ENCODE measurements at places on chromosomes 4 and X.

GRCh38 chr4:159121371-159121770, 18.5 kb downstream of the RAPGEF2 start:
- DNase-seq = no peak

DNA sequence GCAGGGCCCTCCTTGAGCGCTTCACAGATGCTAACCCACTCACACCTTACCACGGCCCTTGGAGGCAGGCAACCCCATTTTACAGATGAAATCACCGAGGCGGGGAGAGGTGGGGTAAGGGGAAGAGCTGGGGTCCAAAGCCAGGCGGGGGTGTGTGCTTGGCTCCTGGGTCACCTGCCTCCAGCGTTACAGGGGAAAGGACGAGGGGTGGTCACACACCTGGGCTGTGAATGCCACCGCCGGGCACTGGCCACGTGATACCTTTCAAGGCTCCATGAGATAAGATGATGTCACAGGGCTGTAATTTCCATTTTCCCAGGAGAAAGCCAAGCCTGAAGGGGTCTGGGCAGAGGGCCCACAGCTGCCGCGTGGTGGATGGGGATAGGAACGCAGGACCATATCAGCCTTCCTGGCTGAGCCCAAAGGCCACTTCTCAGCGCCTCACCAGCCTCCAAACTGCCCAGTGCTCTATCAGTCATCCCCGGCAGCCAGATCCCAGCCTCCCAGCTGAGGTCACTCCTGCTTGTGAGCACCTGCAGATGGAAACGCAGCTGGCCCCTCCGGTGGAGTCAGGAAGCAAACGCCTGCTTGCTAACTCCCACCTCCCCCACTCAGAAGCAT, 62.4 kb upstream of the CRMP1 start:
- DNase-seq = no peak

DNA sequence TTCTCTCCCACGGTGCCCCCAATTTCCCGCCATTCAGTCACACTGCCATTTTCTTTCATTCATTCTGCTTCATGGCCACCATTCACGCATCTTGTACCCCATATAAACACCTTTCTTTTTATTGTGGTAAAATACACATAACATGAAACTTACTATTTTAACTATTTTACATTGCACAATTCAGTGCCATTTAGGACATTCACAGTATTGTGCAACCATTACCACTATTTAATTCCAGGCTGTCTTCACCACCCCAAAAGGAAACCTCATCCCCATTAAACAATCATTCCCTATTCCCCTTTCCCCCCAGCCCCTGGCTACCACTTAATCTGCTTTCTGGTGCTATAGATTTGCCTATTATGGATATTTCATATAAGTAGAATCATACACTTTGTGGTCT, 15.9 kb downstream of the SPACA5 start:
- DNase-seq = no peak

- no peak for DNase-seq
Observed at GRCh38 chr4:38078590-38079421, 118.6 kb downstream of the PTTG2 start.

DNA sequence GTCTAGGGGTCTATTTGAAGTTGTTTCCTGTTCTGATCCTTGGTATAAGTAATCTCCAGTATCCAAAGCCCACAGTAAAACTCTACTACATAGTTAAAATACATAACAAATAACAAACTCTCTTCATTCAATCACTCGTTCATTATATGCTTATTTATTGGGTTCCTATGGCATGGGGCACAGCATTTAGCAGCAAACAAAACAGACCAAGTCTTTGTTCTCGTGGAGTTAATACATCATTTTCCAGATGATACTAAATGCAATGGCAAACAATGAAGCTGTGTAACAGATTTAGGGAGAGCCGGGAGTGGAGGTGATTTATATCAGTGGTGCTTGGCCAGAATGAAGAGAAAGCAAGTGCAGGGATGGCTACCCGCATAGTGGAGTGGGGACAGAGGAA, 36.6 kb upstream of the SPARCL1 start:
- no peak for DNase-seq

DNA sequence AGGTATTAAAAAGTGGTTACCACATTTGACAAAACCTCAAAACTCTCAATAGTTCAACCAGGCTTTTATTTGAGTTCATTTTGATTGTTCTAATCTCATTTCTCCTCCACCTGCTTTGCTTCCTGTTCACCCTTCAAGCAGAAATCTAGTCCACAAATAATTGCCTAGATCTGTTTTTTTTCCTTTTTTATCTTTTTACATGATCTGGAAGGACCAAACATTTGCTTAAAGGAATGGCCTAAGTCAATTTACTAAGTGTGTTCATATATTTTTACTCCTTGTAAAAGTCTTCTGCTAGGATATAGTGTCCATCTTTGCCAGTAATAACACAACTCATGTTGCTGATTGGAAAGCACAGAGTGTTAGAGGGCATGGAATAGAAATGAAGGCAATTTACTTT, 26.2 kb upstream of the VEGFD start:
- DNase-seq = no peak

- DNase-seq = no peak
Observed at GRCh38 chr4:27078934-27079455, 218.4 kb downstream of the STIM2 start.

DNA sequence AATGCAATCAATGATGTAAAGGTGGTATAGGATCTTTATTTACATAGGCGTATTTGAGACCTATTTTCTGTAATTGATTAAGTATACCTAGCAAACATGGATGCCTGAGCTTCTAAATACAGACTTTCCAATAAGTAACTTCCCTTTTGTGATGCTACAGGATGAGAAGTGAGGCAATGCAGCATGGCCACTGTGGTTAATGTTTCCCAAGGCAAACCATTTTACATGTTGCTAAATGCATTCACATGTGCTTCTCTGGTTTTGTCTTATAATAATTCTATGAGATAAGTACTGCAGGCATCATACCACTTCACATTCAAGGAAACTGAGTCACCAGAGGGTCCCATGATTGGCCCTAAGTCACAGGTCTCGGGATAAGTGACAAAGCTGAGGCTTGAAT, 35.7 kb upstream of the NKX3-2 start:
- DNase-seq = no peak

DNA sequence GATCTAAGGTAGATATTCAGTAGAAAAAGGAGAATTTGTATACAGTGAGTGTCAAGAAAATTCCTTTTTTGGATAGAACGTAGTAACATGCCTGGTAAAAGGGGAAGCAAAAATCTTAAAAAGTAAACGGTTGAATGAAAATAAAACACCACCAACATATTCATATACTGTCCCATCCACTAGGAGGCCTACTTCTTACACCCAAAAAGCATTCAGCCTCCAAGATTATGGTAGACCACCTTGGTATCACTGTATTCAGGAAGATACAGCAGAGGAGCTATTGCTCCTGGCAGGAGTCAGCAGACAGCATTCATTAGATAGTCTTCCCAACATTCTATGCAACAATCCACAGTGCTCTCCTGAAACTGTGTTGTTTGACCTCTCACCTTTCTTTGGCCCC, 274.6 kb upstream of the MAGEB2 start:
- DNase-seq = no peak

- DNase-seq = no peak
Observed at GRCh38 chr4:48623182-48623780, 133.2 kb downstream of the ZAR1 start.

DNA sequence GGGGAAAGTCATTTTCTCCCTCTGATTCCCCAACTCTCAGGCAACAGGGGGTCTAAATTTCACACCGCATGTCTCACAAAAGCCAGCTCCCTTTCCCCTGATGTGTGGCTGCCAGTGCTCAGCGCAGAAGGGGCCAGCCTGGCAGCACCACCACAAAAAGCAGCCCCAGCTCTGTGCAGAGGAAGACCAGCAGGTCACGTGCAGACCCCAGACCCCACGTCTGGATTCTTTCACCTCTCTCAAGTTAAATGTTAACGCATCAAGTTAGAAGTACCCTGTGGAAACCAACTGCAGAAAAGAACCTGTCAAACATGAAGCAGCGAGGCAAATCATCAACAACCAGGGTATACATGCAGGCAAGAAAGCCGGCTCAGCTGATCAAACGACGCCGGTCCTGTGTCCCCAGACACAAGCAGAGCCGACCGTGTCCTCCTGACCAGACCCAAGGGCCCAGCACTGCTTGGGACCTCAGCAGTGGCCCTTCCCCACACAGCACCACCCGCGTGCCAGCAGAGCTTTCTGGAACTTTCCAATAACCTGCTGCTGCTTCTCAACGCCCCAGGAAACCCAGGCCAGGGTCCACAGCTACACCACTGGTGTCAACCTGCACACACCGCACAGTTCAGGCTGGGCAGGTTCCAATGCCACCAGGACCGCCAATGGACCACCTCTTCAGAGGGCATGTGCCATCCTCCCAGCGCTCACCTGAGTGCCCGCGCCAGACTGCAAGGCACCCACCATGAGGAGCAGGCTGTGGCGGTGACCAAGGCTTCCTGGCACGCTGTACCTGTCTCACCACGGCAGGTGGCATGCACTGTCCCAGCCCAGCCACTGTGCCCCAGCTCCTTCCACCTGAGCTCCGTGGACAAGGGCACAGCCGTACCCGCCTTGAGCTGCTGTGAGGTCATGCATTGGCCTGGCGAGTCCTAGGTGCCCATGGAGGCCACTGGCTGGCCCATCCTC, 4.0 kb downstream of the LRPAP1 start:
- DNase-seq = no peak
